ENCODE measurements at places on chromosomes 11 and 22.

- no peak for DNase-seq
Measured at GRCh38 chr11:75055511-75055910, 41.2 kb downstream of the OR2AT4 start.

- DNase-seq: no peak
Measured at GRCh38 chr11:47378836-47379170, 456 bp upstream of the SPI1 start.

DNA sequence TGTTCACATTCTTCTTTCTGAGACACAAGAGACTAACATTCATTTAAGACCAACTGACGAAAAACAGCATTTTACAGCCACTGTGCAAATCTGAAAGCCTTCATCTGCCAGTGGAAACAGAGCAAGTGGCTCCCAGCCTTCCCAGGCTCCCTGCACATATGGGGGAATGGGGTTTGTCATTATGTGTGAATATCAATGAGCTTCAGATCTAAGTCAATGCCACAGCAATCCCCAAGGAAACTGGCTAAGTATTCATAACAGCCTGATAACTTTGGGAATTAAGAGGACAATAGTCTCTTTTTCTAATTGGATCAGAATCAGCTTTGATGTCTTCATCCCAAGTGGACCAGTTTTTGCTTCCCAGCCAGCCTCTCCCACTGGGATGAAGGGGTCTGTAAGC is 66.9 kb downstream of the ABTB2 start:
- DNase-seq: no peak

GRCh38 chr11:66720223-66720898 is 8.7 kb downstream of the SPTBN2 start:
- DNase-seq: no peak

- no peak for DNase-seq
Measured at GRCh38 chr22:36008565-36008964, 20.1 kb downstream of the RBFOX2 start.

DNA sequence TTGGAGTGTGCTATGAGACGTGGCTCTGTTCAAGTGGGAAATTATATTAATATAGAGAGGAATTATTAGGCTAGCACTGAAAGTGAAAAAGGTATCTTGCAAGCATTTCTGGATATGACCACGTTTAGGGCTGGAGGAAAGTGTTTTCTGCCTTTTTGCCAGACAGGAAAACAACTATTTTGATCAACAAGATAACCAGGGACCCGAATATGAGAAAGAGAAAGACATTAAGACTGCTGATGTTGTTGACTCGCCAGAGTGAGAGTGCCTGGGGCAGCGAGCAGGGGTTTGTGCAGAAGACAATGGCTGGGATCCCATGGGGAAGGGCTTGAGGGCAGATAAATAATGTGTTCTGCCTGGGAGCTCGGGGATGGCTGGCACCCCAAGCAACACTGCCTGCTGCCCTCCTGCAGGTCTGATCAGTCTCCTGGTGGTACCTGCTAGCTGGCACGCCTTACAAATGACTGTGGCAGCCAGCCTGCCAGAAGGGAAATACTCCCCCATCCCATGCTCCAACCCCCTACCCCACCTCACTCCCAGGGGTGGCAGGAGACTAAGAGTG is 23.1 kb upstream of the CHST1 start:
- DNase-seq: no peak

- no peak for DNase-seq
Measured at GRCh38 chr11:27161071-27161470, 120.5 kb downstream of the BBOX1 start.

DNA sequence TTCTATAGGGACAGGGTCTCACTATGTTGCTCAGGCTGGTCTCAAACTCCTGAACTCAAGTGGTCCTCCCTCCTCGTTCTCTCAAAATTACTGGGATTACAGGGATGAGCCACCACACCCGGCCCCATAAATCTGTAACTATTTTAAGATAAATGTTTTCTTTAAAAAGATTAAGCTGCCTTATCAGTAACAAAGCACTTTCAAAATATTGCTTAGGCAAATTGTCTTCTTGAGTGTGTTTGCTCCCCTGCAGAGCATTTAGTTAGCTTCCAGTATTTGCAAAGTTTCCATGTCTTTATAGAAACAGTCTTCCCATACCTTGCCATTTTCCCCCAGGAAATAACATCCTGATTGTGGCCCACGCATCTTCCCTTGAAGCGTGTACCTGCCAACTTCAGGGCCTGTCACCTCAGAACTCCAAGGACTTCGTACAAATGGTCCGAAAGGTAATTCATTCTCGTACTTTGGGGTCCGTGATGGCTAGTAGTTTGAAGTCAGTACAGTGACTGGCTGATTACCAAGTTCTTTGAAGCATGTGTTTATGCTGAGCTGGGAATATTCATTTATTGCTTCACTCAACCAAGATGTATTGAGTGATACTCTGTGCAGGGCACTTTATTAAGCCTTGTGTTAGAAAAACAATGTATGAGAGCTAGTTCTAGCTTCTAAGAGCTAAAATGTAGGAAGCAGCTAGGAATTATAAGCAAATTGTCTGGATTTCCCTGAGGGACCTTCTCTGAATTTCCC is 30.4 kb upstream of the CRTAM start:
- DNase-seq: no peak

DNA sequence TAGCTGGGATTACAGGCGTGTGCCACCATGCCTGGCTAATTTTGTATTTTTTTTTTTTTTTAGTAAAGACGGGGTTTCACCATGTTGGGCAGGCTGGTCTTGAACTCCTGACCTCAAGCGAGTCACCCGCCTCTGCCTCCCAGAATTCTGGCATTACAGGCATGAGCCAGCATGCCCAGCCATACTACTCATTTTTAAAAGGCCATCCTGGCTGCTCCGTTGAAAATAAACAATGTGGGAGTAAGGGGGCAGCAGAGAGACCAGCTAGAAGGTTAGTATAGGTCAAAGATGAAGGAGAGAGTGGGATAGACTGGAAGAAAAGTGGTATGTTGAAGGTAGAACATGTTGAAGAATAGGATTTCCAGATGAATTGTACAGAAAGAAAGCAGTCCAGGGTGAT is 17.6 kb upstream of the LIN7C start:
- no peak for DNase-seq

DNA sequence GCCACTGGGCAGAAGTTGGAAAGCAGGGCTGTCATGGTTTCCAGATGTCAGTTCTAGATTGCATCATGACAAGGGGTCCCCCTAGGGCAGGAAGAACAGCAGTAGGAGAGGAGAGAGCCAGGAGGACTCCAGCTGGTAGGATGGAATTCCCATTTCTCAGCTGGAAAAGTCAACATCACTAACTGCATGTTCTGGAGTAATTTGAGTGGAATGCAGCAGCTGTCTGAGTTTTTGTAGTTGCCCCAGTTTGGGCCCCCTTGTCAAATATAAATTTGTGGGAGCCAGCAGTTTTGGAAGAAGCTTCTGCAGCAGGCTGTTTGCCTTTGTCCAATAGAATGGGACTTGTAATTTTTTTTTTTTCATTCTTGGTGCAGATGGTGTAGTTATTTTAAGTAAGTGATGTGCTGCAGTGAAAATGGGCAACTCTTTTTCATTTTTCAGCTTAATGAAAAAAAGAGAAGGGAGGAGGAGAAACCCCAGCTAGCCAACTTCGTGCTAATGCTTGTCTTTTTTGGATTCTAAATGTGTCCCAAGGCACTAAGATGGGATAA is 86.9 kb downstream of the LDLRAD3 start:
- DNase-seq: no peak

GRCh38 chr11:21173476-21173875 is 504.1 kb downstream of the NELL1 start:
- DNase-seq: no peak
